Daoy (cell line): ENCODE measurements at places on chromosomes 3 and 15. TPM values are rescaled to one million over a fixed set of nuclear protein-coding genes. Genes with fewer than 3 reads are reported as not detected.

Gene CD96
- not detected in 2 replicates for total RNA-seq

DNA sequence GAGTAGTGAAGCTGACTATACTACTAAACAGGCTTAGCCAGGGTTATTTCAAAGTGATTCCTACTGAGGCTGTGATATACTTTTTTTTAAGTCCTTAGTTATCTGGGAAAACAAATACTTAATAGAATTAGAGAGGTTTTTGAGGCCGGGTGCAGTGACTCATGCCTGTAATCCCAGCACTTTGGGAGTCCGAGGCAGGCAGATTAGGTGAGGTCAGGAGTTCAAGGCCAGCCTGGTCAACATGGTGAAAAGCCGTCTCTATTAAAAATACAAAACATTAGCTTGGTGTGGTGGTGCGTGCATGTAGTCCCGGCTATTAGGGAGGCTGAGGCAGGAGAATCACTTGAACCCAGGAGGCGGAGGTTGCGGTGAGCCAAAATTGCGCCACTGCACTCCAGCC lies 34.2 kb downstream of the PRTG start:
- DNase-seq, result no peak

- DNase-seq, result no peak
Observed at GRCh38 chr15:64383760-64384159, 2.5 kb upstream of the PCLAF start.

DNA sequence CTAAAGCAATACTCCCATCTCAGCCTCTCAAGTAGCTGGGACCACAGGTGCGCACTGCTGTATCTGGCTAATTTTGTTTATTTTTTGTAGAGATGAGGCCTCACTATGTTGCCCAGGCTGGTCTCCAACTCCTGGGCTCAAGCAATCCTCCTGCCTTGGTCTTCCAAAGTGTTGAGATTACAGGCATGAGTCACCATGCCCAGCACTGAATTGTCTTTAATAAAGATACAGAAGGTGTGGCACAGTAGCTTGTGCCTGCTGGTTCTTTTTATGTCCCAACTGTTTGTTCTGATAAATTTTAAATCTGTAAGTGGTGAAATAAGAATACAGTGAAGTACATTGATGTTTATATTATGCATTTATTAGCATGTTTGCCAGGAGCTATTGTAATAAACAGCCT lies 20.6 kb upstream of the TRAK1 start:
- no peak for DNase-seq

DNA sequence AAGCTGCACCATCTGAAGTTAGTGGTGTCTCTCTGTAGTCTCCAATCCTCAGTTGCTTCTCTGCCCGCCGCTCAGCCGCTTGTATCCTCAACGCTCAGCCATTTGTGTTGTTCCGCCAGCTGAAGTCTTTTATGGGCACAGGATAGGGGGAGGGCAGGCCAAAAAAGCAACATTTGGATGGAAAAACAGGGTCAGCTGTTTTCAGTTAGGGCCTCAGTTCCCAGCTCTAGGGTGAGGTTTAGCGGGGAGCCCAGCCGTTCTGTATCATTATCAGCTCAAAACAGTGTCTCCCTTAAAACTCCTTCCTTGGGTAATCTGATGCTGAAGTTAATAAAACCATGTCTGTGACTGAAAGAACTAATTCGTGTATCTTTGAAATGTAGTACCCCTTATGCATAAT lies 329.5 kb upstream of the AZI2 start:
- no peak for DNase-seq

Gene C3orf70
- total RNA-seq, result 3.6 and 4.7 TPM in 2 replicates

- no peak for DNase-seq
Observed at GRCh38 chr15:63971427-63971805, 74.9 kb downstream of the DAPK2 start.

GRCh38 chr3:139522421-139522820 lies 17.1 kb downstream of the RBP1 start:
- no peak for DNase-seq

Gene GHRL
- total RNA-seq, result not detected in 2 replicates

DNA sequence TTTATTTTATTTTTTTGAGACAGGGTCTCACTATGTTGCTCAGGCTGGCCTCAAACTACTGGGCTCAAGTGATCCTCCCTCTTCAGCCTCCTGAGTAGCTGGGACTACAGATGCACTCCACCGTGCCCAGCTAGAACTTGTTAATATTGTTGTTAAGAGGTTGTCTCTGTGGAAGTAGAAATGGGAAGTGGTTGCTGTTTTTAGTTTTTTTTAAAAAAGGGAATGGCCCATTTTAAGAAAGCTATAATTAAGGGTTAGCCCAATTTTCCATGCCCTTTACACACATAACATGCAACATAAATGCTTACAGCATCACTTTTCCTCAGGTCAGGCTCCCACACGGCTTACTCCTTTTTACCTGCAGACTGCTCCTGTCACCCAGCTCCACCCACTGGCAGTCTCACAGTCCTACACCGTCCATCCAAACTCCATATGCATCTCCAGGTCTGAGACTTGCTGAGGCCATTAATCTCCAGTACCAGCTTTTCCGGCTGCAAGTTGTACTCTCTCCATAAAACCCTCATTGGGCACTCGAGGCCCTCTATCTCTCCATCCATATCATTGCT lies 19.8 kb downstream of the MORC1 start:
- no peak for DNase-seq

DNA sequence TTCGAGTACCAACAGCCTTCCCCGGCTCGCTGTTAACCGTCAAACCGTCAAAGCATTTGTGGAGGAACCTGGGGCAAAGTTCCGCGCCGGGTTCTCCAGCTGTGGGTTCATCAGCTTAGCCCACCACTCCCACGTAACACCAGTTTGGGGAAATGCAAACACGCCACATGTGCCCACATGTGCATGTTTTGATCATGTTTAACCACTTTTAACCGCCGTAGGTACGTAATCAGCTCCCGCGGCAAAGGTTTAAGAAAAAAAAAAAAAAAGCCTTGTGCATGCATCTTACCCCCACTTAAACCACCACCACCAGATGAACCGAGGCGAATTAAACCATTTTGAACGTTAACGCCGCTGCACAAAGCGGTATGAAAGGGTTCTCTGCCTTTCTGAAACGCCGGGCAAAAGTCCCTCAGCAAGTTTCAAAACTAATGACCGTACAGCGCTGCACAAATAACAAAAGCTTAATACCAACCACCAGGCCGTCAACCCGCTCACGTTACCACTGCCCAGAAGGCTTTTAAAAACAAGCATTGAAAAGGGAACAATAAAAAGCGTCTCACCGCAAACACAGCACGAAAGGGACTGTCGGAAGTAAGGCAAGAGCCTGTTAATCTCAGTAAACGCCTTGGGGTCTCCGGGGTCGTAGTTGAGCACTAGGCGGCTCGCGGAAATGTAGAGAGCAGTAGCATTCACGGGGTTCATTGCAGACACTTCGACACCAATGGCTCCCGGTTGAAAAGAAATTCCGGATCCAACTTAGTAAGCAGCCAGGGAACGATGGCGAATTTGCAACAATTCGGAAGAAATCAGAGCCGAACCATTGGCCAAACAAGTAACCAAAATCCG lies 1.5 kb downstream of the MSL2 start:
- peak; percentile 33 for DNase-seq

Gene SIDT1
- total RNA-seq, result 0.11 TPM in 1 of 2 replicates, not detected in the other

DNA sequence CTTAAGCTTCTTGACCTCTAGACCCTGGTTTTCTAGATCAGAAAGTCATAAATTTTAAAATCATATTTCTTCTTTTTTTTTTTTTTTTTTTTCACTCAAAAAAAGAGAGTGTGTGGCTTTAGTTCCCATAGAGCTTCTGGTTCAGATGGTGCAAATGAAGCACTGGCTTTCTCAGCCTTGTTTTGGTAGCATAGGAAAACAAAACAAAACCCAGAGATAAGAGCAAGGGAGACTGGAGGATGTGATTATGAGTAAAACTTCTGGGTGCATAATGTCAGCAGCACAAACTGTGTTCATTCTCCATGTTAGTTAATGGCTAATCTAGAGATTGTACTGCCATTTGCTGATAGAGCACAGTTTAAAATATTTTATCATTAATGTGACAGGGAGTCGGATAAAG lies 55.4 kb downstream of the RARB start:
- DNase-seq, result no peak

DNA sequence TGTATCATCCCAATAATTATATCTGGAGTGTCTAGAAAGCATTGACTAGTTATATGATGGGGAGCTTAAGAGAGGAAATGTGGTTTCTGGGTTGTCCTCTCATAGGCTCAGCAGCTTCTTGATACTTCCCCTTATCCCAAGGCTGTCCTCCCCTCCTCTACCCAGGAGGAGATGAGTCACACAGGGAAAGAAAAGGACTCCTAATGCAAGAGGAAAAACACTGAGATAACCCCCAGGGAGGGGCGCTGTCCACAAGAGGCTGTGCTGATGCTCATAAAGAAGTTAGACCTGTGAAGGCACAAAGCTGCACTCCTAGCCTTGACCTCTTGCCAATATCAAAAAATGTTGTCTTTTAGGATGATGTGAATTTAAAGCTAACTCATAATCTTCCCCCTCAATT lies 28.8 kb upstream of the GYG1 start:
- peak; percentile 79 for DNase-seq

DNA sequence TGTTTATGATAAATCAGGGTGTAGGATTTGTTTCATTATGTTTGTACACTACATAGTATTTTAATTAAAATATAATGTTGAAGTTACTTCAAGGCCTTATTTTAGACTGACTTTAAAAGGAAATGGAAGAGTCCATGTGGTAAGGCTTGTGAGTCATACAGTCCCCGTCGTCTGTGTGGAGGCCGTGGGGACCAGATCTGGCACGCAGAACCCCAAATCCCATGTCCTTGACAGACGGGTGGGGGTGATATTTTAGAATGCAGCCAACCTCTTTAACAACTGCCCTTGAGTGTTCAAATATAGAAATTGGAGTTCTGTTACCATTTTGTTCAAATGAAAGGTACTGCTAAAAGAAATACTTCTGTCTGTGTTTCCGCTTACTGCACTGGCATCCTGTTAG lies 35.8 kb downstream of the ABHD17C start:
- peak; percentile 24 for DNase-seq

Gene HIGD2B
- total RNA-seq, result not detected in 2 replicates

DNA sequence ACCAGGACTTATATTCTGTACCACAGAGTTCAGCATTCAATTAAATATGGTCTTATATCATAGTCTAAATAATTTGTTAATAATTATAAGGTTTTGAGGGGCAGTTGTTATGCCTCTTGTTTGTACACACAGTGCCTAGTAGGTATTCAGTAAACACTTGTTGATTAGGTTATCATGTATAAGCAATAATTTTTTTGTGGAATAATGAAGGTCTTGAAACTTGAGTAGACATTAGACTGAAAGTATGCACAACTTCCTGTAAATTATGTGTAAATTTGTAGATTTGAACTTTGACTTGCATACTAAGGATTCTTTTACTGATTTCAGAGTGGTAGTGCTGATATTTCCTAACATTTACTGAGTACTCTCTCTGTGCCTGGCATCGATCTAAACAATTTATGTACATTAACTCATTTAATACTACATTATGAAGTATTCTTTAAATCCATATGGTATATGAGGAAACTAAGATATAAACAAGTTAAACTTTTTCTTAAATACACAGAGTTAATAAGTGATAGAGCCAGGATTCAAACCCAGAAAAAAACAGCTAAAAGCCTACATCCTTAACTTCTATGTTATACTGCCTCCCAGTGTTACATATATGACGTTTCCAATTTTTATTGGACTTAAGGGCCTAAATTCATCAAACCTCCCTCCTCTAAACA lies 65.1 kb downstream of the GLCE start:
- DNase-seq, result peak; percentile 2

DNA sequence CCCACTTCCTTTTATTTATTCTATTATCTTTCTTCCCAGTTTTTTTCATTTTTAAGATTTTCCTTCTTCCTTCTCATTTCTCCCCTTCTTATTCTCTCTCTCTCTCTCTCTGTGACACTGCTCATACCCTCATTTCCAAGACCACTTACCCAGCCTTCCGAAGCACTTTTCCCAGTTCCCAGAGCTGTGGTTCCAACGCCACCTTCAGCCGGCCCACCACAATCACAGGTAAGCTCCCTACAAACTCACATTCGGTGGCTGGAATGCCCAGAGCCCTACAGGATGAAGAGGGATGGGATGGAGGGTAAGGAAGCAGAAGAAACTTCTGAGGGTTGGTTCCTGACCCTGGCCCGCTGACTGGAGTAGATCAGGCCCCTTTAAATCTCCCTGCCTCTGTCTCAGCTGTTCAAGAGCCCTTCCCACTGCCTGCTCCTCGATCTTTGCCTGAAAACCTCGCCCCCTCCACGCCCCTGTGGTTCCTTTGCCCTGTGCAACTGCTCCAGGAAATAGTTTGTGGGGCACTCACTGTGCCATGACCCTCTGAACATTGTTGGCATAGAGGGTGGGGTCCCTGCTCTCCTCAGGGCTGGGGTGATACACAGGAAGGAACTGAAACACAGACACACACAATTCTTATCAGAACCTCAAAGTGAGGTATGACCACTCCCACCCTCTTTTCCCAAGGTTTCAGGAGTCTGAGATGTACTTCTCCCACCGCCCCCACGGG lies 4.8 kb downstream of the LPCAT4 start:
- no peak for DNase-seq

Gene NLGN1
- total RNA-seq, result 6.0 and 12.1 TPM in 2 replicates

DNA sequence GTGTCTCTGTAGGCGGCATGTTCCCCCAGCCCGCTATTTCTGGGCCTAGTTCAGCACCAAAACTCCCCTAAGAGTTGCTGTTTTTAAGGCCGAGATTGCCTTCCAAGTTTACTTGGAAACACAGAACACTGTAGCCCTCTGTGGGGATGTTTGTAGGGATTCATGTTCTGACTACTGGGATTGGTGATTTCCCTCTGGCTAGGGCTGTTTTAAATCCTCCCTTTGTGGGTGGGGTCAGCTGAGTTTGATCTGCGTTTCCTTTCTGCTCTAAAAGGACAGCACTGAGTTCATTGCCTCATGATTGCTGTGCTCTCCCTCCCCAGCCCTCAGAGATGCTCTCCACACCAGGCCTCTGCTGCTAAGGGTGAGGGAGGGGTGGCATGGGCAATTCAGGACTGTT lies 640.6 kb upstream of the DPPA4 start:
- DNase-seq, result no peak

Gene GPR156
- 1.5 and 1.7 TPM in 2 replicates for total RNA-seq

GRCh38 chr3:105976196-105976595 lies 107.4 kb upstream of the CBLB start:
- no peak for DNase-seq

DNA sequence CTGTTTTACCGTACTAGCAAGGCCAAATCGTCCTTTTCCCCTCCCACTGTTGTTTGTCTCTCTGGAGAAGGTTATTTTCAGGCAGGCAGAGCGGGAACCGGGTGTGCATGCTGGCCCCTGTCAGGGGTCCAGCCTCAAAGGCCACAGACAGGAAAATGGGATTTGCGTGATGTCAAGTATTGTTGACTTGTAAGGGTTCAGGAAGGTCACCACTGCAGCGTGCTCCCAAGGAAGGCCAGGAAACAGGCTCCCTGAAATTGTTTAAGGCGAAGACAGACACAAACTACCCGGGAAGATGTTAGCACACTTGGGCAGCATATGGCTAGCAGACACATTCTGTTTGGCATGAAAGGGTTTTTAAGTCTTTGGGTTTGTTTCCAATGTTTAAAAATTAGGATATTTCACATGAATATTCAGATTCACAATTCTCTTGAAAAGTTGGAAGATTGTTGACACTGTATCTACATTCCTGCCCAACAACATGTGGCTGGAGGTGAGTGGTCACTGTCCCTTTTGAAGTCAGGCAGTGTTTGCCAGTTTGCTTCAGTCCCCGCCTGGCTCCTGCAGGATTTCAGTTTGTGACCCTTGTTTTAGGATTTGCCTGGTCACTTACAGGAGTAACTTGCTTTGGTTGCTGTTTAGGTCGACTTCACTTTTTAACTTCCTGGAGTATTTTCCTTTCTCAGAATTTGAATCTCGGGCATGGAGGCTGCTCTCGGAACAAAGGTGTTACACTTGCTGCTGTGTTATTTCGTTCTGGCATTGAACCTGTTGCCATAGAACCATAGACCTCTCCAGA lies 90.4 kb downstream of the BDH1 start:
- no peak for DNase-seq
